Ascending aorta (tissue), 2 donors: ENCODE measurements at places on chromosomes 4 and X. TPM values are rescaled to one million over a fixed set of nuclear protein-coding genes. Genes with fewer than 3 reads are reported as not detected.

Gene PRRG1
- total RNA-seq = 3.9 TPM

Gene CDS1
- total RNA-seq = 0.11 TPM

DNA sequence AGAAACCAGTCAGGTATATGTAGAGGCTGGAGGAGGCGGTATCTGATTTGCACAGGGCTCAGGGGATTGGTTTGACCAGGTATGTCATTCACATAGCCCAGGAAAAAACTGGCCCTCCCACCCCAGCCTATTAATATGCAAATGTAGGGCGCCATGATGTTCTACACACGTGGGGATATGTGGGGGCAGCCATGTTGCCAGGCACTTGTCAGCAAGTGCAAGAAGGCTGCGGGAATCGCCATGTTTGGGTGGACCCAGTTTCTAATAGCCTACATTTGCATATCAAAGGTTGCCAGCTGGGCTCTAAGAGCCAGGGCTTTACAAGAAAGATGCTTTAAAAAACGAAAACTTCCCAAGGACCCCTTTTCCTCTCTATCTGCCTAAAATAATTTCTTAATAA is 335.1 kb downstream of the SMARCA1 start:
- DNase-seq = no peak

DNA sequence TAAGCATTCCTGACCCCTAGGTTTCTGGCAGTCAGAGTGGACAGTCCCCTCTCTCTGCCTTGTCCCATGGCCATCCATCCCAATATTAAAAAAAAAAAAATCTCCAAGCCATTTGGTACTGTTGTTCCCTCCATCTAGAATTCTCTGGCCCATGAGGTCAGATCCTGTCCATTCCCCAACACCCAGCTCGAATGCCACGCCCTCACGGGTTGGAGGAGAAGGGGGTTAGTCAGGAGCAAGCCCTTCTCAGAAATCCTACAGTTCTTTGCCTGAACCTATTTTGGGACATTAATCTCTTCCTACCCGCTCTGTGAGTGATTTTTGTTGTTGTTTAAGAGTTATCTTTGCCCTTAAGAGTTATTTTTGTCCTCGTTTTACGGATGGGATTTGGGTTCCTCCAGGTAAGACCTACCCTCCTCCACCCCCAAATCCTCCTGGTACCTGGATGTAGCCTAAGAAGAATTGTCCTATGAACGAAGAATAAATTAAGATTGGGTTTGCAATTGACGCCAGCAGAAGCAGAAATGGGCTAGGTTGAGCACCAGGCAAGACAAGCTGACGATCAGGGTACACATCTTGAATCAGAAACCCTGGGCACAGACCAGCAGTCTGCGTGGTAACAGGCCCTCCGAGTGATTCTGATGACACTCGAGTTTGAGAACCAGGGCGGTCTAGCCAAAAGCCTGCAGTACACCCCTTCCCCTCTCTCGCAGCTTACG is 977 bp downstream of the RNF175 start:
- DNase-seq = no peak

DNA sequence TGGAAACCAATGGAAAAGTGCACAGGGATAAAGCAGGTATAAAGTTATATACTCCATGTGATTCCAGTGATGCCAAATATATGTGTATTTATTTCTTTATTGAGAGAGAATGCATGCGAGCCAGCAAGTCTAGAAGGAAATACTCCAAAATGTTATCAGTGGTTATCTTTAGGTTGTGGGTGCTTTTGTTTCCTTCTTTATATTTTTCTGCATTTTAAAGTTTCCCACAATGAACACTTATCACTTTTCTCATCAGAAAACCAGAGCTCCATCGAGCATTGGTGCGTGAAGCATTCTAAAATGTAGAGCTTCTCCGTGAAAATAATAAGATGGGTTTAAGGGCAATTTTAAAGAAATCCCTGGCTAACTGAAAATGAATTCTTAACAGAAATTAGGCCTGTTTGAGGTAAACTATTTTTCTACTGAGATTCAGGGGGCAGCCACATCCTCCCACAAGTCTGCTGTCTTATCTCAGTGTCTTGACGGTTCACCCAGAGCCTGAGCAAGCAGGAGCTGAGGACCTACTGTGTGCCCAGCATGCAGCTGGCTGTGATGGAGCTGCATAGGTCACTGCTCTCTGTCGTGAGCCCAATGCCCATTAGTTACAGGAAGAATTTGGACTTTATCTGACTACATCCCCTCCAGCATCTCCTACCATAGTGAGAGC is 18.7 kb upstream of the CD40LG start:
- DNase-seq = no peak

DNA sequence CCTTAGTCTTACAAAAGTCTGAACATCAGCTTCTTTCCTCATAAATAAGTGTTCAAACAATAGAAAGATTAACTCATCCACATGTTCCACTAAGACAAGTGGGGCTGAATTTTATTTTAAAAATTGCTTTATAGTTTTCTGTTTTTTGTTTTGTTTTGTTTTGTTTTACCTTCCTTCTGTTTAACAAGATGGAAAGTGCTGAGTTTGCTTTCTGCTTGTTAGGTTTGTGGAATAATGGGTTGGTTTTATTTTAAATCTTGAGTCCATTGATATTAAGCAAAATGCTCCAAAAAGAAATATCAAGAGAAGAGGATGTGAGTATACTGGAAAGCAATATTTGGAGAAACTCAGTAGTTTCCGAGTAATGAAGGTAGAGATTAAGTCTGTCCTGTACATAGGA is 458.7 kb downstream of the FAT4 start:
- no peak for DNase-seq

DNA sequence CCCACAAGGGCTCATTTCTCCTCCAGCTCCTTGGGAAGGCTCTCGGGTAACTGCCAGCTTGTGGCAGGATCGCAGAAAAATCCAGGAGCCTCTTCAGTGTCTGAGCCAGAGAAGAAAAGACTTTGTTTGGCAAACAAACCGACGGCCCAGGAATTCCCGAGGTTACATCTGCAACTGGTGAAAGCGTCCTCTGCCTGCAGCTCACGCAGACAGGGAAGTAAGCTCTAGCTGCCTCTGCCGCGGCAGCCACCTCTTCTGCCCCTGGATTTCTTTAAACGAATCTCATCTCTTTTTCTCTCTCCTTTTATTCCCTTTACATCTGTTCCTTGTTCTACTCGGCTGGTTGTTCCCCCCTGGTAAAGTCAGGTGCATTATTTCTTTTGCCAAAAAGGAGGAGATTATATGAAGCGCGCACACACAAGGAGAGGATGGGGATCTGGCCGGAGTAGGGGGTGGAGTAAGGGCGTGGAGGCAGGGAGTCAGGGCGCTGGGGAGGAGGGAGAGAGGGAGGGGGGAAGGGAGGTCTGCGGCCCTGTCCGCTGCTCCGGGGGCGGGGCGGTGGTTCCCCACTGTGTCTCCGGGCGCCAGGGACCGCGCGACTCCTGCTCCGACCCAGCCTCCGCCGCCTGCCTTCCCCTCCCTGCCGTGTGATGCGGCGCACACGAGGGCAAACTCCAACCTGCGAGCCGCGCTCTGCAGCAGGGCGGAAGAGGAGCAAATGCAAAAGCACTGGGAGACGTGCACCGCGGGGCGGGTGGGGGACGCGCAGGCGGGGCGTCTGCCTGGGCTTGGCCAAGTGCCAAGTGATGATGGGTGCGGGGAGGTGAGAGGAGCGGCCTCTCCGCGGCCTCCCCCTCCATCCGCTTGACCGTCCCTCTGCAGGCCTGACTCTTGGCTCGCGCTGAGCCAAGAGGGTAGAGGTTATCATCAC is at the start of gene DCHS2:
Gene DCHS2 (minus strand): TSS at position 459 of the 931 bp plus-strand sequence. CDS start 444 bp downstream, at position 15.
- DNase-seq = no peak

DNA sequence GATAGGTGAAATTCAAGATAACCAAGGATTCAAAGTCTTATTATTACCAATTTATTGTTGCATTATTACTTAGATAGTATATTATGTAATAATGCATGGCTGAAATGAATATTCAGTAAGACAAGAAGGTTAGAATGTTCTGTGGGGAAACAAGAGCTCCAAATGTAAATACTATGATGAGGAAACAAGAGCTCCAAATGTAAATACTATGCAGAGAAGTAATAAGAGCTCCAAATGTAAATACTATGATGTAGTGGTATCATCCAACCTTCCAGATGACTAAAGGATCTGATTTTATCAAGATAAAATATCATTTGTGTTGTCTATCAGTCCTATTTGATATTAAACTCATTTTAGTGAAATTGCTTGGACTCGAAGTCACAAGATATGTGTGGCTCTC is 82.2 kb upstream of the PCDH18 start:
- no peak for DNase-seq

DNA sequence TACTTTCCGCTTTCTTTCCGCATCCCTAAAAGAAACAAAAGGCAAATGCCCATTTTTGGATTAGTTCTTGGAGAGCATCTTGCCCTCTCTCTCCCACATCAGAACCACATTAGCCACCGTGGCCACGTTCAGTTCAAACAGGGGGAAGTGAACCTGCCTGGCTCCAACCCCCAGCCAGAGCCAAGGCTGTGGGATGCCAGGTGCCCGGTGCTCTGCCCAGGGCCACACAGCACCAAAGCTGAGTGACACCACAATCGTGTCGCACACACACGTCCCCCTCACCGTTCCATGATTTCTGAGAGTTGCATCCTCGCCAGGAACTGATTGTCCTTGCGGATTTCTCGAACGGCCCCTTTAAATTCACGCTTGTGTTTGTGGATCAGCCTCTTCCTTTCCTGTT is 24.3 kb downstream of the NOP14 start:
- DNase-seq = peak; percentile 30

DNA sequence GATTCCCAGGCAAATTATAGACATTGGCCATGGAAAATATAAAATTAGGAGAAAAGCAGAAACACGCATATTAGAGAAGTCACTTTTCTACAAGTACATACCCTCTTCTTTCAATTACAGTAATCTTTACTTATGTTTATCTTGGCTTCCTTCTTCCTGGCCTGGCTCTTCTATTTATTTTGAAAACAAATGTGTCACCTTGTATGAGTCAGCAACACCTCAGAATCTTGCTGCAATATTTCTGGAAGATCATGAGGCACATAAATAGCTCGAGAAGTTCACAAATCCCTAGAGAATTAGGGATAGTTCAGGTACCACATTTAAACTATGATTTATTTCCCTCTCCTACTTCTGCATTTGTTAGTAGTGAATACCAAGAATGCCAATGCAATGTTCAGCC is 124.6 kb downstream of the ANOS1 start:
- no peak for DNase-seq

- no peak for DNase-seq
These were observed 386.1 kb upstream of the CNKSR2 start for GRCh38 chrX:20988118-20988517.
